ENCODE measurements at places on chromosomes 3 and 15.

- no peak for ATAC-seq
Observed at GRCh38 chr3:73586190-73586589, 38.6 kb downstream of the PDZRN3 start.

DNA sequence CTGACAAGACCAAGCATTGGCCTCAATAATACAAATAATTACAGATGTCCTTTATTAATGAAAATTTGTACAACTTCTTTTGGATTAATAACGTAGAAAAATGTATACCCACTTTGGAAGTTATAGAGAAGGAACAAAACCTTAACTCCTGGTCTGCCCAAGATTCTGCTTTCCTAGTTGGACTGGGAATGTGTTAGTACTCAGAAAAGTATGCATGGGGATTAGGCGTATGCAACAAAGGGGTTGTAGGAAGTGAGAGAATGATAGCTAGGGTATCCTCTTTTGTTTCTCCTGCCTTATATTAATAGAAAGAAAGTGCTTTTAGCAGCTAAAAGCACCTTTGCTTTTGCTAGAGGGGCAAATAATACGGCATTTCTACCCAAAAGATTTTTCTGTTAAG, 116.2 kb upstream of the LRRFIP2 start:
- peak; percentile 80 for ATAC-seq

DNA sequence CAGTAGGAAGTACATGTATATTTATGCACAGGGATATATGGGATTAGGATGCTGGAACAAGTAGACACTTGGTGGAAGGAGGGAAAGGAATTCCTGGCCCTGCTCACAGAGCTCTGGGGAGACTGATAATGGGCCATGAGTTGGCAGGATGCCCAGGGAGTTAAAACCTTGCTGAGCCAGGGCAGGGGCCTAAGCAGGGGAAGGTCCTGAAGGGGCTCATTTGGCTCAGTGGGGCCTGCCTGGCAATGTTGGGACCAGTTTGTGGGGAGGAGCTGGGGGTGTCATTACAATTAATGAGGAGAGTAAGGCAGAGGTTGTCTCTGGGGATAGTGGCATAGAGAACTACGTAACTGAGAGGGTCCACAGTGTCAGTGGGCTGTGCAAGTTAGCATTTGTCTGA, 124.2 kb upstream of the ADPGK start:
- ATAC-seq, result no peak

DNA sequence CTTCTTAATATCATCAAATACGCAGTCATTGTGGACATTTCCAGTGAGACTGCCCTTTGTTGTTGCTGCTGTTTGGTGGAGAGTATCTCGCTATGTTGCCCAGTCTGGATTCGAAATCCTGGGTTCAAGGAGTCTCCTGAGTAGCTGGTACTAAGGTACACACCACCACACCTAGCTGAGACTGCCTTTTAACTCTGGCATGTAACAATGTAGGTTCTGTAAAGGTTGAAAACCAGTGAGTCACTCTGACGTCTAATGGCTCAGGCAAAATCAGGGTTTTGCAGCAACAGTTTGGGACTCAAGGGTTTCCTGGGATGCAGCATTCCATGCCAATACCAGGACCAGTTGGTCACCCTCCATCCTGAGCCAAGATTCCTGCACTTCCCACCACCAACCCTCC, 52.2 kb downstream of the AQP9 start:
- no peak for ATAC-seq

DNA sequence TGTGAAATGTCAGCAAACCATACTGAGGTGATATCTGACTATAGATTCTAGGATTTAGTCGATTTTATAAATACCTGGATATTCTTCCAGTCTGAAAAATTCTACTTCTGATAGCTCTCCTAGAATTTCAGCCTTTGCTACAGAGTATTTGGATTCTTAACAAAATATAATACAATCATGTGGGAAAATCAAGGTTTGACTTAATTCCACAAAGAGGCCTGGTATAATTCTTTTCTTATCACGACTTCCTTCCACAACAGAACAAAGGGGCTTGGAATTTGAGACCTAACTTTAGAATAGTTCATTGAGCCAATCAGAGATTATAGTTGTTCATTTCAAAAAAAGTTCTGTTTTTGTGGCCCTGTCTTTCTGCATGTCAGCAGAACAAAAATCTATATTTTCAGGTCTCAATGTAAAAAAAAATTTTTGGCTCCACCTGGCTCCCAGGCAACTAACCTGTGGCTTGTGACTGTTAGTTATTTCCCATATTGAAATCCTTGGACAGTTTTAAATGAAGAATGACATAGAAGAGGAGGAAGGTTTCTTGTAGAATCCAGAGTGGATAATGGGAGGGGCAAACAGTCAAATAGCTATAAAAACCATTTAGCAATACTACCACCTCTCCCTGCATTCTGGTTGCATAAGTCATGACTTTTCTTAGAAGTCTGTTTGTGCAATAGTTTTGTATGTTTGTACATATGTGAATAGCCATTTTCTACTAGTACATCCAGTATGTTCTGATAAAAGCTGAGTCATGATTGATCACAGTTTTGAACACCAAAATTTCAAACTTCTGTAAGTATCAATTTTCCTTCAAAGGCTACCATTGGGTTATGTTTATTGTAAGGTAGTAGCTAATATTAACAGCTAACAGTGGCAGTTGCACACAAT, 4.0 kb downstream of the TM4SF1 start:
- ATAC-seq, result no peak

GRCh38 chr15:63559753-63560152, 37.4 kb upstream of the FBXL22 start:
- no peak for ATAC-seq

- ATAC-seq, result peak; percentile 89
Observed at GRCh38 chr15:62896969-62897486, 145.5 kb upstream of the TPM1 start.

GRCh38 chr3:72332036-72332435, 516.2 kb downstream of the SHQ1 start:
- no peak for ATAC-seq

DNA sequence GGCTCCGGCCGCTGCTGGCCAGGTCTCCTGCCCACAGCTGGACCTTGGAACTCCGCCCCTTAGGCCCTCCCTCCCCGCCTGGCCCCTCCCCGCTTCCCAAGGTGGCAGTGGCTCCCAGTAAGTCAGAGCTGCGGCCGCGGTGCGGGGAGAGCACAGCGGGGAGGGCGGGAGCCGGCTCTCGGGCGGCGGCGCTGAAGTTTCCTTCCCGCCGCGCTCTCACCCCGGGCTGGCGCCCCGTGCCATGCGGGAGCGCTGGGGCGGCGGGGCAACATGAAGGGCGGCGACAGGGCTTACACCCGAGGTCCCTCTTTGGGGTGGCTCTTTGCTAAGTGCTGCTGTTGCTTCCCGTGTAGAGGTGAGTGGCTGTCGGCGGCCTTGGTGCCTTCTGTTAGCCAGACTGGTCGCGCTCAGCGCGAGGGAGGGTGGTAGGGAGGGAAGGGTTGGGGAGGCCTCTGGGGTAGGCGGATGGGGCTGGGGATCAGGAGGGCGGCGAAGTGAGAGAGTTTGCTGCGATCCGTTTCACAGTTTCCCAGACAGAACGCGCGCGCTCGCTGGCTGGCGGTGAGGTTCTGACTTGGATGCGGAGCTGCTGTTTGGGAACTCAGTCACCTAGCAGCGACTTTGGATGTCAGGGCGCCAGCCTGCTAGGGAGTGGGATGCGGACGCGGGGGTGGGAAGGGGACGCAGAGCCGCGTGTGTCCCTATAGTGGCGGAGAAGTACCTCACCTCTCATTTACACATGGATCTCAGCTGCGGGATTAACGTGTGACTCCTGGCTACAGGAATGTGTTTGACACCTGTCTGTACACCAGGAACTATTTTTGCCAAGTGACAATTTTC, 145.5 kb upstream of the UMPS start:
- peak; percentile 98 for ATAC-seq

DNA sequence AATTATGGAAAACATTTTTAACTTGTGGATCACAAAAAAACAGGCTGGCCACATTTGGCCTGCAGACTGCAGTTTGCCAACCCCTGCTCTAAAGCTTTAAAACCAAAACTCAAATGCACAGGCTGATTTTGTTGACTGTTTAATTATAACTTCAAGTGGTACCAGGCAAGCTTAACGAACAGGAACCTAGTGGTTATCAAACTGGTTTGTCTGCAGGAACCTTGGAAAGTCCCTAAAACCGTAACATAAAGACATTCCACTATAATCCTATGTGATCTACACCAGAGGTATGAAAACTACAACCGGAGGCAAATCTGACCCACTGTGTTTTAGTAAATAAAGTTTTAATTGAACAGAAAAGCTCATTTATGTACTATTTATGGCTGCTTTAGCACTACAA, 52.4 kb downstream of the TBL1XR1 start:
- no peak for ATAC-seq

DNA sequence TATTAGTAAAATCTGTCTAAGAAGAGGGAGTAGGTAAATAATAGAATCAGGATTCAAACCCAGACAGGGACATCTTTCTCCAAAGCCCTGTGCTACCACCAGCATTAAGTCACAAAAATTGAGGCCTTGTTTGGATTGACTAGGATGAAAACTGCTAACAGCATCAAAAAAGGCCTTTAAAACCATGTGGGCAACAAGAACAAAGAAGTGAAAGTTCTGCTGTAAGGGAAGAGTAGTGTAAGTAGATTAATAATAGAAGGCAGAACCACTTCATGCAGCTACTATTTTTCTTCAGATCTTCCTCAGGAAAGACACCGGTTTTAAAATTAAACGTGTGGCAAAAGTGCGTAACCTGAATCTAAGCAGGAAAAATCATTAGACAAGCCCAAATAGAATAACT, 15.3 kb upstream of the KBTBD12 start:
- ATAC-seq, result no peak

DNA sequence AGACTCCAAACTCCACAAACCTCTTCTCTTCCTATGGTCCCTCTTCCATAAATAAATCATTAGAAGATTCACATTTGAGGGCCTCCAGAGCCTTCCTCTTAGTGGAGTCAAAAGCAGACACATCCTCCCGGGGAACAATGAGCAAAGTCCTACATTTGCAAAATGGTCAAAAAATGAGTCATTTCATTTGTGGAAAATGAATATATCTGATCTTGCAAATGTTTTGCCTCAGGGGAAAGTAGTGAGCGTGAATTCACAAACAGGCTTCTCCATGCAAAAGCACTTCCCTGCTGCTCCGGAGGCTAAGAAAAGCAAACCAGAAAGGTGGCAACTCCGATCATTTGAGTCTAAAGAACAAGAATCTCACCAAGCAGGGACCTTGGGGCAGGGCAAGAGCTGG, 86.7 kb upstream of the IQSEC1 start:
- ATAC-seq, result no peak

- ATAC-seq, result no peak
Observed at GRCh38 chr15:52100807-52101442, 11.7 kb downstream of the BCL2L10 start.

- ATAC-seq, result peak; percentile 78
Observed at GRCh38 chr3:98741121-98741716, 21.9 kb upstream of the ST3GAL6 start.

DNA sequence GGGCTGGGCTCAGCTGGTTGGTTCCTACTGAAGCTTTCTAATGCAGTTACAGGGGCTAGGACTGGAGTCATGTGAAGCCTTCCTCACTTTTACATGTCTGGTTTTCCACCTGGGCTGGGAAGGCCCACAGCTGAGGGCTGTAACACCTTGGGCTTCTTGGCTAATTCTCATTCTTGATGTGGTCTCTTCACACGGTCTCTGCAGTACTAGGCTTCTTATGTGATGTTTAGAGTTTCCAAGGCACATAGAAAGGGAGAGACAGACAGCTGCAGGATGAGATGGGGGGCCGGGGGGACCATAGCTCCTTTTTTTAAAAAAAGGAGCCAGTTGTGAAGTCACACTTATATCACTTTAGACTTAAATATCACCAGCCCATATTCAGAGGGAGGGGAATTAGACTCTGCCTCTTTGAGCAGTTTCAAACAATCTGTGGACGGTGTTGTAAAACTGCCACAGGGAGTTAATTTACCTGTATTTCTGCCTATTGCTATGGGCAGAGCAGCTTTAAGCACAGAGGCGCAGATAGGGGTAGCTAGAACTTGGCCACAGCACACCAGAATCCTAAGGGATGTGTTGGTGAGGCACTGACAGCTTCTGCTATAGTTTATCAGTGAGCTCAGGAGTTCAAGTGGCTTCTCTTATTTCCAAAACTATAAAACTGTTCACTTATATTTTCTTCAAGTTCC, 46.7 kb downstream of the NKIRAS1 start:
- no peak for ATAC-seq

GRCh38 chr15:67067930-67068551, 2.6 kb downstream of the SMAD3 start:
- 0 out of 3 replicates have a peak, but pooled peaks have one; percentile 6 for ATAC-seq

- ATAC-seq, result no peak
Observed at GRCh38 chr3:78140866-78141265, 1101.0 kb downstream of the ROBO2 start.

DNA sequence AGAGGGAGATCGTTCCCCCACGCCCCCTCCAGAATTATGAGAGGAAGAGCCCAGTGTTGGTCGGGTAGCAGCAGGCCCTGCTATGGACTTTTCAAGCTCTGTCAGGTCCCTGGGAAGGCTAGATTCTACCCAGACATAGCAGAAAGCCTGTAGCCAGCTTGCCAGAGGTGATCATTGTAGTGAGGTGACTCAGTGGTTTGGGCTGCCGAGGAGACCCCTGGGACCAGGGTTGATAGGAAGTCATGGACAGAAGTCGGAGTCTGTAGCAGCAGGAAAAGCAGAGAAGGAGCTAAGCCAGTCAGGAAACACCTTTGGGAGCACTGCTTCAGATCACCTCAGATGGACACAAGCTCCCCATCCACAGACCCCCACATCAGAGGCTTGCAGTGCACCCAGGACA, 67.7 kb downstream of the CCNL1 start:
- no peak for ATAC-seq

- ATAC-seq, result no peak
Observed at GRCh38 chr15:47212222-47213010, 504.9 kb upstream of the SEMA6D start.

GRCh38 chr3:44674211-44674610, 25.7 kb downstream of the ZNF35 start:
- ATAC-seq, result no peak

DNA sequence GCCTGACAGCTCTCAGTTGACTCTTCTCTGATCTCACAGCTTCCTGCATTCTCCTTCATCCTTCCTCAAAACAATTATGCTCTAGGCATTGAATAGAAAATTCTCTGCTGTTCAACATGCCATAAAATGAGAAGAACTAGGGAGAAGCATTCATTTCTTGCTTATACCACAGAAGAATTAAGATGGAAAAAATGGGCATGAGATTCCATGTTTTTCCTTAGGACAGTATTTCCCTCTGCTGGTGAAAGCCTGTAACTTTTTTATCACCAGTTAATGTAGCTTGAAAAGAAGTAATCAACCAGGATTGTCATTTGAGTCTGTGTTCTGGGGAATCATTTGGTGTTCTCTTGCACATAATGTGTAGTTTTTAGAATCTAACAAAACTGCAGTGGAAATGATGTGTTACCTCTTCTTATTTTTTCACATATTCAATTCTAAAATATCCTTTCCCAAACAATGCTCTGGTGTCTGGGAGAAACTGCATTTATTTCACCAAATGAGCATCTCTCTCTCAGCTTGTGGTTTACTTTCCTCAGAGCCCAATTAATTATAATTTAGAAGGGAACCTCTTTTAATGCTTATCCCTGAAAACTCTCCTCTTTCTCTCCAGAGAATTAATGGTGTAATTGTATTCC, 92.8 kb upstream of the DCBLD2 start:
- peak; percentile 86 for ATAC-seq

Measured in SK-N-SH treated with all-trans-retinoic acid at 6 μM for 48 hours (cell line).